Astrocyte (in vitro differentiated cells and primary cell): ENCODE measurements at places on chromosomes 4 and X. TPM values are rescaled to one million over a fixed set of nuclear protein-coding genes. Genes with fewer than 3 reads are reported as not detected.
A peak's percentile ranks its signal among the peaks of the same experiment; 100 is the strongest.

GRCh38 chr4:79927931-79928330 lies 145.1 kb downstream of the ANTXR2 start:
- H3K27me3 ChIP-seq, result no peaks in the 10 kb centered on the region
- DNase-seq, result no peak
- no peaks in the 10 kb centered on the region for H3K4me1 ChIP-seq
- no peaks in the 10 kb centered on the region for H3K36me3 ChIP-seq
- no peak overlapping the region for H3K27ac ChIP-seq
- no peak overlapping the region for H3K4me3 ChIP-seq

Gene PAGE1
- not detected in 2 replicates for total RNA-seq

- no peaks in the 10 kb centered on the region for H3K36me3 ChIP-seq
- DNase-seq, result peak; percentile 48
- H3K27ac ChIP-seq, result no peak overlapping the region
These were observed 192.8 kb downstream of the SLC7A11 start for GRCh38 chr4:138049355-138049754.

Gene MRFAP1
- total RNA-seq, result 258 and 278 TPM in 2 replicates

- H3K27ac ChIP-seq, result peak overlapping the region; percentile 35
- H3K27me3 ChIP-seq, result no peaks in the 10 kb centered on the region
- H3K36me3 ChIP-seq, result no peaks in the 10 kb centered on the region
- H3K4me3 ChIP-seq, result peak overlapping the region; percentile 45
These were observed 1646.4 kb upstream of the ADGRL3 start for GRCh38 chr4:59553721-59554091.

Gene KCND1
- 5.2 and 5.6 TPM in 2 replicates for total RNA-seq

DNA sequence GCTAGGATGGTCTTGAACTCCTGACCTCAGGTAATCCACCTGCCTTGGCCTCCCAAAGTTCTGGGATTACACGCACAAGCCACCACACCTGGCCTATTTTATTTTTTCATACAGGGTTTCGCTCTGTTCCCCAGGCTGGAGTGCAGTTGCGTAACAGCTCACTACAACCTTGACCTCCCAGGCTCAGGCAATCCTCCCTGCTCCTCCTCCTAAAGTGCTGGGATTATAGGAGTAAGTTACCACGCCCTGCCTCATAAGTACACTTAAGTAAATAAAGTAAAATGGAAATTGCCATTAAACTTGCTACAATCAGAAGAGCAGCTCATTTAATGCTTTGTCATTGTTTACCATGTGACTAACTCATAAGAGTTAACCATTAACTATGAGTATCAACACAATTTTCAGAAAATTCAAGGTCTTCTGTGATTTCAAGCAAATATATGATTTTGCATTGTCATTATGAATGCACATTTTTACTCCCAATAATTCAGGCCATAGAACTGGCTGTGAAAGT lies 12.3 kb downstream of the UGDH start:
- H3K4me1 ChIP-seq, result peaks cover 5% of the 10 kb centered on the region
- DNase-seq, result no peak
- H3K27ac ChIP-seq, result peak overlapping the region; percentile 53

DNA sequence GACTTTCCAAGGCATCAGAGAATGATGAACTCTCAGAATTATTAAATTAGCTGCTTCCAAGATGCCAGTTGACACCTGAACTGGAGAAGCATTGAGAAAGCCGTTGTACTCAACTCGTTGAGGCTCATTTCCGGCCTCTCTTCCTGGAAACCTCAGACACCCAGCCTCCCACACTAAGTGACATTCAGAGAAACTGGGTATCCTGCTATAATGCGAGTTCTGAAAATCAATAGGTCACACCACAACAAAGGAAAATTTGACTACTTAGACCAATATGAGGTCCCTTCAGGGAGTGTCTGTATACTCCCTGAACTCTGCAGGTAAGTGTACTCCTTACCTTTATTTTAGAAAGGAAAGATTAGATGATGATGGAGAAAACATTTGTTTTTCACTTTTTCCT lies 51.2 kb downstream of the ENPEP start:
- no peaks in the 10 kb centered on the region for H3K27me3 ChIP-seq
- no peaks in the 10 kb centered on the region for H3K4me1 ChIP-seq
- no peaks in the 10 kb centered on the region for H3K36me3 ChIP-seq

DNA sequence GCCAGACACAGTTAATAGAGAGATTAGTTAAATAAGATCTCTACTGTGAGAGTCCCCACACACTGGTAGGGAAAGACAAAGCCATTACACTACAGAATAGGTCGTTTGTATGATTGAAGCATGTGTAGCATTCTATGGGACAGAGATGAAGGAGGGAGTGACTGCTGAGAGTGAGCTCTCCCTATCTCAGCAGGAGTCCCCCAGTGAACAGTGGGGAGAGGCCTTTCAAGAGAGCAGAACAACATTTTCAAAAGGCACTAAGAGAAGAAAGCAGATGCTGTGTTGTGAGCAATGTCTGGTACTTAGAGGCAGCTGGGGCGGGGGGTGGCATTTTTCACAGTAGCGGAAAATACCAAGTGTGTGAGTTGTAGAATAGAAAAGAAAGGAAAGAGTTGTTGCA lies 413.6 kb downstream of the AFF2 start:
- H3K4me1 ChIP-seq, result peaks cover 4% of the 10 kb centered on the region
- H3K4me3 ChIP-seq, result no peak overlapping the region
- no peak for DNase-seq
- no peaks in the 10 kb centered on the region for H3K27me3 ChIP-seq
- H3K36me3 ChIP-seq, result no peaks in the 10 kb centered on the region

GRCh38 chr4:156636381-156636780 lies 335.2 kb downstream of the PDGFC start:
- H3K36me3 ChIP-seq, result no peaks in the 10 kb centered on the region
- no peak overlapping the region for H3K4me3 ChIP-seq

Gene MAGEB2
- not detected in 2 replicates for total RNA-seq

Gene CYSLTR1
- total RNA-seq, result not detected in 2 replicates

GRCh38 chrX:130095249-130096030 lies 14.9 kb downstream of the ELF4 start:
- no peaks in the 10 kb centered on the region for H3K4me1 ChIP-seq
- no peaks in the 10 kb centered on the region for H3K27me3 ChIP-seq
- H3K4me3 ChIP-seq, result no peak overlapping the region

DNA sequence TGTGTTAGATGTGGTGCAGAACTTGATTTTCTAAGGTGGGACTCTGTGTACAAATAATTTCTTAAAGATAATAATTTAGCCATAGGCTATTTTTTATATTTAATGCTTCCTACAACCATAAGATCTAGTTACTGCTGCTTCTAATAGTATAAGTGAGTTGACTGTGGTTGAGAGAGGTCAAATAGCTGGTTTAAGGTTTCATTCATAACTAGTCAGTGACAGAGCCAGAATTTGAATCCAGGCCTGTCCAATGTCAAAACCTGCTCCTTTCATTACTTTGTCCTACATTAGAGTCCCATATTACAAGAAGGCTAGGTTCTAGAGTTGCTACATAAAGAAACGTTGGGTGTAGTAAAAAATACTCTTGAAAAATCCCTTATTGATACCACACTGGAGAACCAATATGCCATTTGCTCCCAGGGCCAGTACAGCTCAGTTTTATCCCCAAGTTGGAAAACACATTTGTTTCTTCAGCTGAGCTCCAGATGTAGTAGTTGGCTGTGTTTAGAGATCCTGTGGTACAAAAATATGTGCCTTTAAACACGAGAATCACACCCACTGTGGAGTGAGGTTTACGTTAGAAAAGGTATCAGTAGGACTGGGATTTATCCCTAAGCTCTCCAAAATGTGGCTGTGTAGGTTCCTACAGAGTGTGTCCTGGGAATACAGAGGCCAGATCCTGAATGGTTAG lies 84.3 kb downstream of the REPS2 start:
- DNase-seq, result peak; percentile 81
- no peak overlapping the region for H3K27ac ChIP-seq
- H3K36me3 ChIP-seq, result no peaks in the 10 kb centered on the region
- H3K4me1 ChIP-seq, result peaks cover 3% of the 10 kb centered on the region
- no peaks in the 10 kb centered on the region for H3K27me3 ChIP-seq

- DNase-seq, result no peak
- H3K4me1 ChIP-seq, result peaks cover 24% of the 10 kb centered on the region
- H3K27me3 ChIP-seq, result no peaks in the 10 kb centered on the region
- H3K27ac ChIP-seq, result no peak overlapping the region
These were observed 552.6 kb downstream of the PPARGC1A start for GRCh38 chr4:23337292-23337691.

Gene CT45A5
- not detected in 2 replicates for total RNA-seq

Gene FGA
- total RNA-seq, result not detected in 2 replicates

Gene F8A3
- not detected in 2 replicates for total RNA-seq

DNA sequence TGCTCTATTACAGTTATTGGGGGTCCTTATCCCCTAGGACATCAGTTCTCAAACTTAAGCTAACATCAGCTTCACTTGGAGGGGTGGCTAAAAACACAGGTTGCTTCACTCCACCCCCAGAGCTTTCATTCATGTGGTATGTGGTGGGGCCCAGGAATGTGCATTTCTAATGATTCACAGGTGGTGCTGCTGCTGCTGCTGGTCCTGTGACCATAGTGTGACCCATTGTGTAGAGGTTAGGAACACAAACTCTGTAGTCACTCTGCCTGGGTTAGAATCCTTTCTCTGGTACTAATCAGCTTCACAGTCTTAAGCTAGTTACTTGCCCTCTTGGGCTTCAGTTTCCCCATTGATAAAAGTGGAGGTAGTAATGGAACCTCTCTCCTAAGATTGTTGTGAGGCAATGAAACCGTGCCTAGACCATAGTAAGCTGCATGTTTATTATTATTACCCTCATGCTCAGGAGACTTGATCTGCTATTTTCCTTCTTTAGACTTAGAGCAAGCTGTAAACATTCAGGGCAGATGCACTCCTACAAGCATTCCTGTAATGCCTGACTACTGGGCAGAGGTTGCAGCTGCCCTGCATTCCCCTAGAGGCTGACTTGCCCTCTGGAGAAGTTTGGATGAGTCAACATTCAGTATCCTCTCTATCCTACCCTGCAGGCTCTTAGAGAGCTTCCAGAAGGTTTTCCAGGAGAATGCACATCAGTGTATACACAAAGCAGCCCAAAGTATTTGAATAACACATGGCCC lies 94.1 kb upstream of the ACSL4 start:
- peak; percentile 79 for DNase-seq
- H3K27ac ChIP-seq, result no peak overlapping the region
- no peak overlapping the region for H3K4me3 ChIP-seq
- peaks cover 24% of the 10 kb centered on the region for H3K4me1 ChIP-seq

Gene ANXA3
- 43.0 and 68.7 TPM in 2 replicates for total RNA-seq

- H3K36me3 ChIP-seq, result no peaks in the 10 kb centered on the region
- no peaks in the 10 kb centered on the region for H3K27me3 ChIP-seq
- no peak overlapping the region for H3K4me3 ChIP-seq
- no peak overlapping the region for H3K27ac ChIP-seq
- no peak for DNase-seq
These were observed 49.0 kb upstream of the SLC16A2 start for GRCh38 chrX:74372272-74372671.

- no peaks in the 10 kb centered on the region for H3K27me3 ChIP-seq
- no peaks in the 10 kb centered on the region for H3K36me3 ChIP-seq
- no peak overlapping the region for H3K4me3 ChIP-seq
These were observed 18.2 kb downstream of the ELF4 start for GRCh38 chrX:130091980-130092522.

GRCh38 chr4:60656171-60656570 lies 544.0 kb upstream of the ADGRL3 start:
- H3K36me3 ChIP-seq, result no peaks in the 10 kb centered on the region
- no peak overlapping the region for H3K27ac ChIP-seq
- H3K4me3 ChIP-seq, result no peak overlapping the region
- no peaks in the 10 kb centered on the region for H3K4me1 ChIP-seq

Gene RTL3
- 0.95 and 1.7 TPM in 2 replicates for total RNA-seq

Gene ADH1A
- total RNA-seq, result not detected in 2 replicates

- no peak overlapping the region for H3K4me3 ChIP-seq
- no peak overlapping the region for H3K27ac ChIP-seq
- no peaks in the 10 kb centered on the region for H3K36me3 ChIP-seq
- H3K27me3 ChIP-seq, result no peaks in the 10 kb centered on the region
- no peaks in the 10 kb centered on the region for H3K4me1 ChIP-seq
These were observed 15.8 kb upstream of the UBE2K start for GRCh38 chr4:39682138-39682537.

DNA sequence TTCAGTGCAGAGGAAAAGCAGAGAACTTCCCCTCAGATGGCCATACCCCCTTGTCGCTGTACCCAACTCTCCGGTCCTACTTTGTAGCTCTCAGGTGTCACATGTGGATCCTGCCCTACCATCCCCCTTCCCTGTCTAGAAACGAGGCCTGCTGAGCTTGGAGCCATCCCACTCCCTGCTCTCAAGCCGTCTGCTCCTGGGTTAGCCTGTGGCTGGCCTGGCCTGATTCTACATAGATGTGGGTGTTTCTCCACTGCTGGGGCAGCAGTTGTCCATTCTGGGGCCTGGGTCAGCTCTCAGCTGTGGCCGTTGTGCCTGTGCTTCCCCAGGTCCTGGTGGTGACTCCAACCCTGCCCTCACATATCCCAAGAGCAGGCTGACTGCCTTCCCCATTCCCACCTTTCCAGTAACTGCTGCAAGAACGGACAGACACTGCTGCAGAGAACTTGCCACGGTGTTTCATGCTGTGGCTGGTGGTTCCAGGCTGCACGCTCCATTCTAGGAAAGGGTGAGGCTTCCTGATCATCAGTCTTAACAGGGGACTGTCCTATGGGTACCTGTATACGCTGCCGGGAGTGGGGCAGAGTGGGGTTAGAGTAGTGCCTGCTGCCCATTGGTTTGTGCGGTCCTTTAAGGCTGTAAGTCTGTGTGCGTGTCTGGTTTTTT lies 3.6 kb downstream of the IL9R start:
- no peak overlapping the region for H3K4me3 ChIP-seq
- no peak for DNase-seq
- H3K27ac ChIP-seq, result no peak overlapping the region
- no peaks in the 10 kb centered on the region for H3K36me3 ChIP-seq
- H3K27me3 ChIP-seq, result no peaks in the 10 kb centered on the region

DNA sequence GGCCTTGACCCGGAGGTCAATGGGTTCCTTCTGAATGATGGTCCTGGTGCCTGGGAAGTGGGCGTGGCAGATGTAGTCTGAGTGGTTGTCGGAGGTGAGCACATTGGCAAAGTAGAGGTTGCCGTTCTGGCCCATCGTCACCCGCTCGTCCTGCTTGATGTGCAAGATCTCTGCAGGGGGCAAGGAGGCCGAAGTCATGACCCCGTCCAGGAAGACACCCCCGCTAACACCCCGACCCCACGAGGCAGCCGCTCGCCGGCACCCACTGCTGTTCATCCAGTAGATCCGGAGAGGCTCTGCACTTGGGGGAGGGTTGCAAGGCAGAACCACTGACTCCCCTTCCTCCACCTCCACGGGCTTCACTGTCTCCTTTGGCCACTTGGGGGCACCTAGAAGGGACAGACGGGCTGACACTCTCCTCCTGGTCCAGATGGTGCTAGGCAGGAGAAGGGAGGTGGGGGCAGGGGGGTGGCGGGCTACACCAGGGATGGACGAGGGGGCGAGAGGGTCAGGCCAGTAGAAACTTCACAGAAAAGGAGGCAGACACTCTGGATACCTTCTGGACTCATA lies 15.1 kb downstream of the L1CAM start:
- no peak overlapping the region for H3K27ac ChIP-seq
- peaks cover 2% of the 10 kb centered on the region for H3K27me3 ChIP-seq
- no peaks in the 10 kb centered on the region for H3K4me1 ChIP-seq
- DNase-seq, result no peak
- H3K36me3 ChIP-seq, result no peaks in the 10 kb centered on the region

Gene PRSS12
- 2.1 and 4.1 TPM in 2 replicates for total RNA-seq

- no peak overlapping the region for H3K27ac ChIP-seq
- no peaks in the 10 kb centered on the region for H3K27me3 ChIP-seq
- no peak overlapping the region for H3K4me3 ChIP-seq
- no peaks in the 10 kb centered on the region for H3K36me3 ChIP-seq
- H3K4me1 ChIP-seq, result peaks cover 13% of the 10 kb centered on the region
- DNase-seq, result no peak
These were observed 16.8 kb downstream of the RBPJ start for GRCh38 chr4:26337612-26338011.
